8988T (cell line): ENCODE measurements at places on chromosomes 13 and 19.

GRCh38 chr19:38617764-38618589, at the start of gene MAP4K1:
Gene MAP4K1 (minus strand): TSS chr19:38617953. CDS start chr19:38617895, 58 bp downstream.
- DNase-seq, result no peak

DNA sequence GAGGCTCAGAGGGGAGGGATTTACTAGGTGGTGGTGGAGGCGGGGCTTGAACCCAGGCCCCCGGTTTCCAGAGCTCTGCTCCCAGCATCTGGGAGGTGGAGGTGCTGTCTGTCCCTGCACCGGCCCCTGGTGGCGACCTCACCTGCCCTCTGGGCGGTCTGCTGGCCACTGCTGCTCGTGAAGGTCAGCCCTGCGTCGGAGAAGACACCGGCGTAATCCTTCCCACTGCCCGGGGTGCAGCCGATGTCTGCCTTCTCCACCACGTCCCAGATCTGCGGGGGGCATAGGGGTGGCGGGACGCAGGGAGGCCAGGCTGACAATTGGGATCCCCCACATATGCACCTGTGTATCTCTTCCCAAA, 12.8 kb downstream of the C3 start:
- no peak for DNase-seq

DNA sequence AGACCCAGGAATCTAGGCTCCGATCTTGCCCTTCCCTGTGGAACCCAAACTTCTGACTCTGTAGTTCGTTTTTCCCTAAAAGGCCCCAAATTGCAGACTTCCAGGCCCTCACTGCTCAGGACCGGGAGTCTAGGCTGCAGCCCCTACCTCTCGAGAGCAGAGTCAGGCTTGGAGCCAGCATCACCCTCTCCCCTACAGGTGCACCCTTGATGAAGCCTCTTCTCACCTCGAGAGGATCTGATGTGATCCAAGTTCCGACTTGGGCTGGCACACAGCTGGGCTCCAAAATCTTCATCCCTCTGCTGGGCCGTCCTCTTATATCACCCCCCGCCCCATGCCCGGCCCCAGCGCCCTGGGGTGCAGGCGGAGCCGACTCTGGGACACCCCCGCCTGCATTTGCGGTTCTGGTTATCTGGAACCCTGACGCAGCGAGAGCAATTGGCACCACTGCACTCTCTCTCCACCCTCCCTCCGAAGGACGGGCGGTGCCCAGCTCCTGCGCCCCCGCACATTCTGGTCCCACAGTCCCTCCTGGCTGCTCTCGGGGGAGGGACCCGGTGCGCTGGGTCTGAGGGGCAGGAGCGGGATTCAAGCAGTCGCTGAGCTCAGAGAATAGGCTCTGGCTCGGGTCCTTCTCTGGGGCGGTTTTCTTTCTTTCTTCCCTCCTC, at the start of gene KLK7:
Gene KLK7, minus strand, starts transcription at position 293 of the 668 bp plus-strand sequence. CDS start 1,518 bp downstream, outside the sequence.
- no peak for DNase-seq

GRCh38 chr13:63636316-63636993, 2220.8 kb upstream of the PCDH20 start:
- DNase-seq, result no peak

- no peak for DNase-seq
Observed at GRCh38 chr13:95745752-95746151, 68.8 kb downstream of the DNAJC3 start.

- DNase-seq, result no peak
Observed at GRCh38 chr13:109314101-109314500, 472.3 kb downstream of the IRS2 start.

DNA sequence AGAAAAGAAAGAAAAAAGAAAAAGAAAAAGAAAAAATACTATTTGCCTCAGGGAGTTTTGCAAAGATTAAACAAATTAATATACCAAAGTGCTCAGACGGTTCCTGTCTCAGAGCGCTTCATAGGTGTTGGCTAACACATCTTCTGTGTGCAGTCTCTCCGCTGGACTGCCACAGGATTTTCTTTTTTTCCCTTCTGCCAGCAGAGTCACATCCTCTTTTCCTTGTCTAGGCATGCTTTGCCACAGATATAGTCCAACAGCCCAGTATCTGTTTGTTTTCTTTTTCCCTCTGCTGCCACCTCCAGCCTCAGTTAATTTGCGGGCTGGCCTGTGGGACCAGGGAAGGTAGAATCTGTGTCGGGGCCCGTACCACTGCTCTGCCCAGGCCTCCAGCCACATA, 3.4 kb upstream of the URAD start:
- DNase-seq, result no peak

GRCh38 chr13:98180092-98180491, 3.0 kb upstream of the RNF113B start:
- no peak for DNase-seq

- DNase-seq, result no peak
Observed at GRCh38 chr13:99738626-99739025, 232.9 kb downstream of the ZIC5 start.

DNA sequence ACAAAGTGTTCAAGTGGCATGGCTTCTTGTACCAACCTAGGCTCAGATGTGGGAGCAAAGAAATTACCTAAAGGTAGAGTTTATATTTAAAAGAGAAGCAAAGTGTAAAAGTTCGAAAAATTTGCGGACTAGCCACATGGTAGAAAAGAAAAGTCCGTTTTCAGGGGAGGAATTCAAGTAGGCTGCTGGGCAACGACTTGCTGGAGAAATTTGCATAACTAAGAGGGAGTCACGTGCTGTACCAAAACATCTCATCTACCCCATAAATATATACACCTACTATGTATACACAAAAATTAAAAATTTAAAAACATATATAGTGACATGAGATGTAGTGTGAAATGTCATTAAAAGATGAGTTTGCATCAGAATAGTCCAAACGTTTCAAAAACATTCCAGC, 2.1 kb upstream of the LAIR1 start:
- DNase-seq, result no peak

DNA sequence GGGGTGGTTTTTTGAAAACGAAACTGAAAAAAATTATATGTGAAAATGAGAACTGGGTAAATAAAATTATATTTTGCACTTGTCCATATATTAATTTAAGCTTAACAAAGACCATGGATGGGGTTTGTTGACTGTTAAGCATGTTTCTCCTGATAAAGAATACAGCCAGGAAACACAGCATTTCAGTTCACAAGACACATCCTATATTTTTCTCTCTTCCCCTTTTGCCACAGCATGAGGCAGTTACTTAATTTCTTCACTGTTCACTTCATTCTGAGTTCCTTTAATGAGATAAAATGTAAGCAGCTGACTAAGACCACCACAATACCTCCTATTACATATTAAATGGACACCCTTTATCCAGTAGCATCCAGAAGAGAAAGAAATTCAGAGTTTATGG, 64.0 kb downstream of the RXFP2 start:
- DNase-seq, result no peak

- peak; percentile 97 for DNase-seq
Observed at GRCh38 chr19:58559275-58560006, 1.0 kb upstream of the UBE2M start.

DNA sequence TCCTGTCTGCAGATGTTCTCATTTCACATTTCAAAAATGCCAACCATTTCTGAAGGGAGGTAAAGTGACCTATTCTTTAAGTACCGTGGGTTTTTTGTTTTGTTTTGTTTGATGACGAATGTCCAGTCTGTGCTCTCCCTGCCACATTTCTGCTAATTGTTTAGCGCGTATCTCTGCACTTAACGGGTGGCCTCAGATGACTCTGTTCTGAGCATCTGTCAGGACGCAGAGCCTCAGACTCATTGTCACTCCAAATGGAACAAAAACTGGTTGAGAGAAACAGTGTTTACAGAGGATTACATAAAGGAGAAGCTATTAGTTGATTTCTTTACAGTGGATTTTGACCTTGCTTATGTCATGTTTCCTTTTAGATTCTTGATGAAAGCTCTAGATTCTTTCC, 23.7 kb downstream of the TPP2 start:
- no peak for DNase-seq

DNA sequence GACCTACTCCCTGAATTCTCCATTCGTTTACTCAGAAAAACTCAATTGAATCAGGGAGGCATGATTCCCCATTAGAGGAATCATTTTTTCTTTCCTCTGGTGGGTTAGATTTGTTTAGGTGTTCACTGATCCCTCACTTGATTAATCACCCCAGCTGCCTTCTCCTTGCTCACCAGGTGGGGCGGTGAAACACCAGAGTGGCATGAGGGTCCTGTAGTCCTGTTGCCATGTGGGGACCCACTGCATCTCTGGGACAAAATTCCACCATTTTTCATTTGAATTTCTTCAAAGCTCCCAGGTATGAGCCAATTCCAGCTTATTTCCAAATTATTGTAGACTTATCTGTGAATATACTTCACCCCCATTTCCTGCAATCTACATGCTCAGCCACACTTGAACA, 462.7 kb upstream of the ZNF507 start:
- no peak for DNase-seq

DNA sequence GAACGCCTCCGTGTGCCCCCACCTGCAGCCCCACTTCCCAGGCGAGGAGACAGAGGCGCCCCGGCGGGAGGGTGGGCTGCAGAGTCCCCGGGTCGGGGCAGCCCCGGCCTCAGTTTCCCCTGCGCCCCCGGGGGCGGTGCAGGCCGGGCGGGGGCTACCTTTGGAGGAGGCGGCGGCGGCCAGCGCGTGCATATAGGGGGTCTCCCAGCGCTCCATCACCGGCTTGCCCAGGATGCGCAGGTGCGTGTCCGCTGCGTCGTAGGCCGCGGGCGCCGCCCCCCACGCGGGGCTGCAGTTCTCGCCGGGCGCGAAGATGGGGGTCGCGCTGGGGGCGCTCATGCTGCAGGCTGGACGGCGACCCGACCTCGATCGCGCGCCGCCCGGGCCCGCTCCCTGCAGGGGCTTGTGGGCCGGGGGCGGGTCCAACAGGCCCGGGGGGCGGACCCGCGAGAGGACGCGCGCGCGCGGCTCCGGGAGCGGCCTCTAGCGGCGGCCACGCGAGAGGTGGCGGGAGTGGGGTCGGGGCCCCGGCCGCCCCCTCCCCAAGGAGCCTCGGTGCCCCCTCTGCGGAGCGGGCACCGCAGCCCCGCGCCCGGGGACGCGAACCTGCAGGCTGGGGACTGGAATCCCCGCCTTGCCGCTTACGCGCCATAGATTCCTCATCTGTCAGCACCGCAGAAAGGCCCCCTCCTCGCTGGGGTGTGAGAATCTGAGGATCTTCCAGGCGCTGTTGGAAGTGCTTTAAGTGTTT, at the start of gene GAMT:
Gene GAMT, minus strand, starts transcription at position 405 of the 751 bp plus-strand sequence. Its CDS starts 66 bp downstream, at position 339.
- no peak for DNase-seq

DNA sequence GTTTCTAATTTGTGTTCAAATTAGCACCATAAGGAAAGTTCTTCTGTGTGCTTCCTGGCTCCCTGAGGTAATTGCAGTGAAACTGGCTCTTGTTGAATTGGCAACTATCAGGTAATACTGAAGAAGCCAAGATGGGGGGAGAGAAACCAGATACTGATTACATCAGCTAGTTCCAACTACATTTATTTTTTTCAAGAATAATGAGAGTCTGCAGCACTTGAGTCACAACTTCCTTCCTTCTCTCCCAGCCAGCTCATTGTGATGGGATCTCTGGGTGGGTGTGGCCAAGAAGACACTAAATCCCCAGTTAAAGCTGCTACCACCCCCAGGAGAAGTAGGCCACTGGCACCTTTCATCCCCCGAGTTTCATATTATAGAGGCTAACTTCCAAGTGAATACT, 100.7 kb upstream of the RXFP2 start:
- DNase-seq, result no peak

- DNase-seq, result no peak
Observed at GRCh38 chr13:33284916-33285315, 639 bp downstream of the STARD13 start.

DNA sequence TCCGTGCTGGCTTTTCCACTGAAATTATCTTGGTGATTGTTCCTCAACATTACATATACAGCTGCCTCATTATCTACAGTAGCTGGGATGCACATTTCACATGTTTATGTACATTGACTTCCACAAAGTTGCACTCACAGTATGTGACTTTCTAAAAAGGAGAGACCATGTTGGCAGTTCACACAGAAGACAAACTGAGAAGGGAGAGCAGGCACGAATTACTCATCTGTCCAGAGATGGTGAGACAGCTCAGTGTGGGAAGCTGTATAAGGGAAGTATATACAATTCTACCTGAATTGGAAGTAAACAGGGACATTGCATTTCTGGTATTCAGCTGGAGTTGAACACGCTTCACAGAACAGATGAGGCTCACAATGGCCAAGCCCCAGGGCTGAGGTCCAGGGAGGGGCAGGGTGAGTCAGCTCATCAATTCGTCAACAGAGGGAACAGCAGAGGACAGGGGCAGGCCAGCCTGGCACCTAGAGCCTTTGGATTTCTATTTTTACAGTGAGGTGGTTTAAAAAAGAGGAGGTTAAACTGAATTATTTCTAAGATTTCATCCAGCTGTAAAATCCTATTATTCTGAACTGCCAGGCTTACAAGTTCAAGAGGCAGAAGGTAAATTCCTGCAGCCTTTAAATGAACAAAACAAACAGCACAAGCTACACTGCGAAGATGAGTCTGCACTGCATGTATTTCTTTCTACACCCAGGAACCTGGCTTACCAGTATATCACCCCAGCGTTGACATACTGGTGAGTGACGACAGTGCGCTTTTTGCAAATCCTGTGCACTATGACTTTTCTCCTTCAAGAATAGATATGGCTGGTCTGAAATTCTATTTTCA, 9.8 kb downstream of the PARP4 start:
- DNase-seq, result no peak

DNA sequence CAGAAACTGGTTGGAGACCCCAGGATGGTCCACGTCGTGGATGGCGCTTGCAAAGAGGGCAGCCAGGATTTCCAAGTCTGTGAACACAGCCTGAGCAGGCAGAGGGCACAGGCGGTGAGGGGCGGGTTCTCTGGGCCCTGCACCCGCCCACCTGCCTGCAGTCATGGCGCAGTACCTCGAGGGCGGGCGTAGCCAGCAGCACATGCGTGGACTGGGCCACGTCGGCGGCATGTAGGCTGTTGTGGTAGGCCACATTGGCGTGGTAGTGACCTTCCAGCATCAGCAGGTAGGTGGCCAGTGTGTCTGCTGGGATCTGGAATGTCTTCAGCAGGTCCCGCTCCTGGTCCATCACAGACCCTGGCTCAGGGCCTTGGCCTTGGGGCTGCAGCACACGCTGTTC, 8.1 kb downstream of the PDE4C start:
- DNase-seq, result no peak

- no peak for DNase-seq
Observed at GRCh38 chr13:110425444-110425780, 118.3 kb downstream of the COL4A2 start.

DNA sequence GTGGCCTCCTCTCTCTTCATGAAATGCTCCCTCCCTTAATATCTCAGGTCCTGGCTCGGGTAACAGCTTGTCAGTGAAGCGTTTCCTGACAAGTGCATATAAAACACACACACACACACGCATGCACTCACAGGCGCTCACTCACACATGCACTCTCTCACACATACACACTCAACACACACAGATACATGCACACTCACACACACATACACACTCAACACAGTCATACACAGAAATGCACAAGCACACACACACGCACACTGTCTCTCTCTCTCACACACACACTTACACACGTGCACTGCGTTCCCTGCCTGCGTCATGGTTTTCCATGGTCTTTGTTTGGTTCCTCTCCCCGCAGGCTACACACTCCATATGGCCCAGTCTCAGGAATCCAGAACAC, 344.1 kb downstream of the UQCRFS1 start:
- no peak for DNase-seq
